ENCODE measurements at places on chromosomes 11 and 22. TPM values are rescaled to one million over a fixed set of nuclear protein-coding genes. Genes with fewer than 3 reads are reported as not detected.

Gene LAYN
- 6.3 TPM for total RNA-seq

Gene ACTN3
- not detected for total RNA-seq

Gene SLCO2B1
- total RNA-seq = 3.6 TPM

DNA sequence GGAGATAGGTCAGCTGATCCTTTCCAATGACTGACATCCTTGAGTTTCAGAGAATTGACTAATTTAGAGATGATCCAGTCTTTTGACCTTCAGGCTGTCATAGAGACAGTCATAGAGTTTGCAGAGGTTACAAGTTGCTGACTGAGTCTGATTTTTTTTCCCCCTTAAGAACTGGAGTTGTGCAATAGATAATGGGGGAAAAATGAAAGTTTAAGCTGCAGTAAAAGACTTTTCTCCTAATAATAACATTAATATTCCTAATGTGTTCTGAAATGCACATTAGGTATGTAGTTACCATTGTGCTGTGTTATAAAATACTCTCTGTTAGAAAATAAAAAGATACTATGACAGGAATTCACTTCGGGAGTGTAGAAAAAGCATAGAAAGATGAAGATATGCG is 876.9 kb upstream of the RAG2 start:
- H3K36me3 ChIP-seq = no peaks in the 10 kb centered on the region
- no peaks in the 10 kb centered on the region for H3K27me3 ChIP-seq
- H3K4me3 ChIP-seq = no peak overlapping the region
- no peak for DNase-seq

DNA sequence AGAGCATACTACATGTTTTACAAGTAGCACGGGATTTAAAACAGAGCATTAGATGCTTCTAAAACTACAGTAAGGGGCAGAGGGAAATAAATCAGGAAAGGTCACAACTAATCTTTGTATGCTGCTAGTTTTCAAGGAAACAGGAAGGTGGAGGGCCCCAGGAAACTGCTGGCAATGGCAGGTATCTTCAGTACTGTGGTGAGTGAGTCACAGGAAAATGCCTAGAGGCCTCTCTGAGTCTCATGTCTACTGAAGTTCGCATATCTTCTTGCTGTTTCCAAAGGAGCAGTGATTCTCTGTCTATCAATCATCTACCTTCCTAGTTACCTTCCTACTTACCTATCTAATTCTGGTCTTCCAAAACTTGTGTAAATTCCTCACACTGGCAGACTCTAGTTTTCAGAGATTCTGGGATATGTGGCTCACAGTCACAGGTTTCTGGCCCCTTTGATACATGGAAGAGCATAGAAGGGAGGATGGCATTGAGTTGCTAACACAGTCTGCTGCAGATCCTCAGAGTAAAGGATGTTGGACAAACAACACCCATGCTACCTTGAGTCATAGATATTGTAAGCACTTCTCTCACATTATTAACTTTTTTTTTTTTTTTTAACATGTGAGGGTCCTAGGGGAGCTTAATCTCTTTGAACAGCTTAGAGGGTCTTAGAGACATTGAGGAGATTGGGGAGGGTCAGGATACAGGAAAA is 58.8 kb upstream of the SYN3 start:
- no peak overlapping the region for H3K27ac ChIP-seq
- H3K36me3 ChIP-seq = no peaks in the 10 kb centered on the region
- H3K27me3 ChIP-seq = no peaks in the 10 kb centered on the region
- no peak for DNase-seq
- H3K4me1 ChIP-seq = no peaks in the 10 kb centered on the region
- H3K4me3 ChIP-seq = no peak overlapping the region
